Central memory CD4-positive, alpha-beta T cell (primary cell): ENCODE measurements at places on chromosomes 1 and 21.

DNA sequence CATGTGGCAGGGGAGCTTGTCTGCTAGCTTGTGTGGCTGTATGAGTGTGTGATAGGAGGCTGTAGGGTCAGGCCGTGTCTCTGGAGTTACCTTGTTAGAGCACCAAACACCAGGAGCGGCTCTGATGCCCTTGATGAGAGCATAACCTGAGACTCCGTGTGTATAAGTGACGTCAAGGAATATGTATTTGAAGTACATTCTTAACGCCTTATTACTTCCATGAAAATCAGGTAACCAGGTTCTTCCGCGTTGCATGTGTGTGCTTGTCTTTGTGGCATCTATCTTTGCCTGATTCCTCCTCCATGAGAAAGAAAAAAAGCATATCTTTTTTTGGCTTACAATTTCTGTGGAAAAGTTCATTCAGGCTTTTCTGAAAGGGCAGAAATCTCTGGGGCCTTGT is 4.6 kb downstream of the OLFML3 start:
- DNase-seq = no peak

DNA sequence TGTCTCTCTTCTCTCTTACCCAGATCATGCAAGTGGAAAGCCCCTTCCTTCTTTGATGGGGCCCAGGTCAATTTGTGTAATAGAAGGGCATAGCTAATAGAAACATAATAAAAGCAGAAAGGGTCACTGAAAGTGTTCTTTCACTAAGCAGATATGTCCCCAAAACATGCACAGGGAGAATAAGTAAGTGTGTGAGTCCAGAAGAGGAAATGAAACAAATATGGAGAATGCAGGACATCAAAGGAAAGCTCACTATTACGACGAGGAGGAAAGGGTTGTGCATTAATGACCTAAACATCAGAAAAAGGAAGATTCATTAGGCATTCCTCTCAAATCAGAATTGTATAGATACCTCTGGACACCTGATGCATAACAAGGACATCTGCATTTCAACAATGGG is 81.4 kb upstream of the SMYD2 start:
- no peak for DNase-seq

- DNase-seq = no peak
Observed at GRCh38 chr21:37970548-37970947, 54.3 kb upstream of the KCNJ6 start.

DNA sequence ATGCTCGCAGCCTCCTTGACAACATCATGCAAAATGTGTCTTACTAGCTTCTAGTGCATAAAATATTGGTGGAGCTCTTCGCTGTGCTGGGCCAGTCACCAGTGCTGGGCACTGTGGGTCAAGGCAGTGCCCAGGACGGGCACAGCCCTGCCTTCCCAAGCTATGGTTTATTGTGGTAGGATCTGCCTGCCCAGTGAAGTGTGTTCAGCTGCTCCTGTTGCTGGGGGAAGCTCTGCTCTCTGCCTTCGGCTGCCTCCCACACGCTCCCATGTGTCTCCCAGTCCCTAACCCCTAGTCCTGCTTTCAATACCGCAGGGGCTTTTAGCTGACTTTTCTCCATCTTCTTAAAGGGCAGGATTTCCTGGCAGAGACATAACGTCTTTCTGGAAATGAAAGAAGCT is 15.7 kb downstream of the EPHX1 start:
- DNase-seq = no peak

- DNase-seq = no peak
Observed at GRCh38 chr1:233367057-233367803, 39.7 kb downstream of the MAP3K21 start.

DNA sequence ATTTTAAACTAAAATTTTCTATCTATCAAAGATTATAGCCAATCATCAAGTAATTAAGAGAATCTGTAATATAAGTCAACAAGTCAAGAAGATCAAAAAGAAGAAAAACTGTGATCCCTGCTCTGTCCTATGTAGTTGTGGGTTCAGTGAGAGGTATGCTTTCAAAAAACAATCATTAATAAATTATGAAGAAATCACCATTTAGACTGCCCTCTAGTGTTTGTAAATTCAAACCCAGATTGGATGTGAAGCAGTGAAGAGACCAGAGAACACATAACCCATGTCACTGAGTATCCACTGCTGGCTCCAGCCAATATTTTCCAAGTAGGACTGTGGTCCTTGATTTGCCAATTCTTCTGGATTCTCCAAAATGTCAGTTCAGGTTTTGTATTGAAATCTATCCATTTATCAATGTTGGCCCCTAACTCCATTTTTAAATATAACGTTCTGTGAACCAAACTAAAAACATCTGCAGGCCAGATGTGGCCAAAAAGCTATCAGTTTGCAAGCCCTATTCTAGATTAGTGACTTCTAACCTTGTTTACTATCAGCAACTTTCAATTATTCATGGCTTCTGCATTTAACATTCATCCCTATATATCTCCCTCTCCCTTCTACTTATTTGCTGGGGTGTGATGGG is 467.5 kb upstream of the CXADR start:
- DNase-seq = no peak

GRCh38 chr1:39141925-39142324 is 62.6 kb upstream of the MACF1 start:
- DNase-seq = no peak

GRCh38 chr1:24199291-24199900 is 12.3 kb upstream of the IFNLR1 start:
- DNase-seq = peak; percentile 75

- no peak for DNase-seq
Observed at GRCh38 chr1:56133522-56134472, 445.6 kb downstream of the PLPP3 start.

- no peak for DNase-seq
Observed at GRCh38 chr21:30216041-30216723, at the start of gene CLDN8. TSS of gene CLDN8 (minus strand) at chr21:30216097. CDS start at chr21:30215925, 172 bp downstream.

- DNase-seq = no peak
Observed at GRCh38 chr1:50183378-50184133, 74.8 kb downstream of the ELAVL4 start.

- DNase-seq = no peak
Observed at GRCh38 chr1:182350839-182351238, 40.8 kb downstream of the GLUL start.

- DNase-seq = no peak
Observed at GRCh38 chr1:180080439-180080838, 74.2 kb upstream of the QSOX1 start.

GRCh38 chr1:41242342-41243078 is 404 bp upstream of the SCMH1 start:
- DNase-seq = no peak

DNA sequence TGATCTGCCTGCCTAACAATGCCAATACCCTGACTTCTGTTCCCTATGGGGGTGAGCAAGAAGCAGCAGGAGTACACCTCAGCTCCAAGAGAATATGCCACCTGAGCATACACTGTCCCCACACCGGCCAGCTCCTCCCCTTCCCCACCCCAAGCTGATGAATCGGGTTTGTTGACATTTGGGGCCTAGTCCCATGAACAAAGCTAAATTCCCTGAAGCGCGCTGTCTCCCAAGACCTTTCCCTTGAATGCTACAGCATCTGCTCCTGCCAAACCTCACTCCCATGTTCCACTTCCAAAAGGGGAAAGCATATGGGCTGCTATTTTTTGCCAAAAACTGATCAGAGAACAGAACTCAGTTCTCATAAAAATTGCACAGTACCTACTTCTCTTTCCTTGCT is 220.4 kb upstream of the CAMK1G start:
- no peak for DNase-seq

DNA sequence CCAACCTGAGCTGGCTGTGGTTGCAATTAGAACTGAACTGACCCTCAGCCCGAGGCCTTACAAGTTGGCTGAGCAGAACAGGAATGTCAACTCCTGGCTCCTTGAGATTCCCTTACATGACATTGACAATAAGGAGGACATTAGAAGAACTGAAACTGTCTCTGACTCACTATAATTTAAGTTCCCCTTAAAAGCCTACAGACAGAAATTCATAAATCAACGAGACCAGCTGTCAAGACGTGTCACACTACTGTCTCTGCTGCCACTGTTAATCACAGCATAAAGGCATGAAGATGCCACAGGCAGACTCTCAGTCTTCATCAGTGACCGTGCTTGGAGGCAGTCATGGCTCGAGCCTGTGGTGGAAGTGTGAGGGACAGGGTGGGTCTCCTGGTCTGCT is 168.8 kb downstream of the GABPA start:
- DNase-seq = no peak

- DNase-seq = no peak
Observed at GRCh38 chr1:92411511-92411910, 75.2 kb downstream of the GFI1 start.

DNA sequence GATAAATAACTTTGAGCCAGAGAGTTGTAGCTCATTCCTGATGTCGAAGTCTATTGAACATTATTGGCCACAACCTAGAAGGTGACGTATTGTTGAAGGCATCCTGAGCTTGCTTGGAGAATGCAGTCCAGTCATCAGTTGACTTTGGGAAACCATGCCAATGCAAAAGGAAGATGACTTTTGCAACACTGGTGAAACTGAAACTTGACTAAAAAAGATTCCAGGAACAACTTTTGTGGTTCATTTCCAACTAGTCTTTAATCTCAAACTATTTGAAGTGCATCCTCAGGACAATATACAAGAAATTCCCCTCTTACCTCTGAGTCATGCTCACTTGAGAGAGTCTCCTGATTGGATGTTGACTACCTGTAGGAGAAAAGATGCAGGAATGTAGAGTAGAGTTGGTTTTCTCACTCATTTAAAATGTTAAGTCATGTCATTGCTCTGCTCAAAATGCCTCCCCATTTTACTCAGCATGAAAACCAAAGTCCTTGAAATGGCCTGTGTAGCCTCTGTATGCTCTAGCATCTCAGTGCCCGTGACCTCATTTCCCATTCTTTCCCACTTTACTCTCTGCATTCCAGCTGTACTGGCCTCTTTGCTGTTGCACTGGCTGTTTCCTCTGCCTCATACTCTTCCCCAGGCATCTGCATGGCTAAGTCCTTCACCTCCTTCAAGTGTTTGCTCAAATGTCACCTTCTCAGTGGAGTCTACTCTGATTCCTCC is 24.4 kb upstream of the LEPR start:
- DNase-seq = no peak

DNA sequence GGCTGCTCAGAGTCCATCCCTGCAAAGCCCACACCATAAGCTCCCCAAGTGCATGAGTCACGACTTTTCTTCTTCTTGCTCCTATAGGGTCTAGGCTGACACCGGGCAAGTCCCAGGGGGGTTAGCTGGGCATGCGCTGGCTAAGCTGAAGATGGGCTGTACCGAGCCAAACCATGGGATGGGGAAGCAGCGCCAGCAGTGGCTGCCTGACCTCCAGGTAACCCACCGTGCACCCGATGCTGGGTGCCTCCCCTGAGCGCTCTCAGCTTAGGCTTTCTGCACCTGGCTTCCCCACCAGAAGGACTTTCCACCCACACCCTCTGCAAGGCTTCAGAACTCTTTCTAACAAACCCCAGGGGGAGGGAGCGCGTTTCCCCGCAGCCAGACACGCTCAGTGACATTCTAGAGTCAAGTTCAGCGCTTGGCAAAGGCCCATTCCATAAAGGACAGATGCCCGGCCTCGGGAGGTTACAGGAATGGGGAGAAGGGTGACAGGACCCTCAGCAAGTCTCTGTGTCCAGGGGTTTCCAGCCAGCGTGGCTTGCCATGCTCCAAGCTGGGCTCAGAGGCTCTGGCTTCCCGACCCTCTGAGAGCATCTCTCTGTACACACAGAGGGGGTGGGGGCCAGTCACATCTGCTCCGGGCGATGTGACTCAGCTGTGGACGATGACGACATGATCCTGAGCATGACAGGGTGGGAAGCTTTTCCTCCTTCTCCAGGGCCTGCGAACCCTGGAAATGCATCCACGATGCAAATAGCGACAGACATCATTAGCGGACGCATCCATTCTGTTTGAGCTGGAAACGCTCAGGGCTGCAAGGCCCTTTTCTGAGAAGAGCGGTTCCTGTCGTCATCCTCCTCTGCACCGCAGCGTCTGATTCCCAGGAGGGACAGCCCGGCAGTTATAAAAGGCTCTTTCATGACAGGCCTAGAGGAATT is 107.8 kb downstream of the SIK1 start:
- no peak for DNase-seq

- no peak for DNase-seq
Observed at GRCh38 chr1:162020150-162020549, 3.5 kb downstream of the OLFML2B start.

DNA sequence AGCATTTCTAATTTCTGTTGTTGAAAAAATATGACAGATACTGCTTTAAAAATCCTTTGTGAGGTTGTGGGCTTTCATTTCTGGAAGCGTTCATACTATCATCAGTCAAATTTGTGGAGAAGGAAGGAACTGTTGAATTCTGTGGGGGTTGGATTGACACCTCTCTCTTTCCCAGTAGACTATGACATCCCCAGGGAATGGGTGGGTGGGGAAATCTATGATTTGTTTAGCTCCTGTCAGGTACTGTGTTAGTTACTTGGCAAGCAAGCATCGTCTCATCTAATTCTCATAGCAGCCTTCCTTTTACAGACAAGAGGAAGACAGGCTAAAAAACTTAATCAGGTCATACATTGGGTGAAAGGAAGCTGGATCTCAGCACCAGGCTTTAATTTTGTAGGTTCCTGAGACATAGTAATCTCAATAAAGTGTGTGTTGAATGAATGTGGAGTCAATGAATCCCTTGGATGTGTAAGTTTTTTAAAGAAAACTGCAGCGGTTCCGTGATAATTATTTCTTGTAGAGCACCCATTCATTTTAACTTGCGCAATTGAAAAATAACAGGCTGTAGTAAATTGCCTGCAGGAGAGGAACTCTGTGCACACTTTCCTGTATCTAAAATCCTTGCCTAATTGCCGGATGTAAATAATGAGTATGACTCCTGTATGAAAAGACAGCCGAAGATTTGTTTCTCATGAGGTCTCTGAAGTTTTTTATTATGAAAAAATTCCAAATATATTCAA is 60.6 kb downstream of the MYOM3 start:
- DNase-seq = no peak

DNA sequence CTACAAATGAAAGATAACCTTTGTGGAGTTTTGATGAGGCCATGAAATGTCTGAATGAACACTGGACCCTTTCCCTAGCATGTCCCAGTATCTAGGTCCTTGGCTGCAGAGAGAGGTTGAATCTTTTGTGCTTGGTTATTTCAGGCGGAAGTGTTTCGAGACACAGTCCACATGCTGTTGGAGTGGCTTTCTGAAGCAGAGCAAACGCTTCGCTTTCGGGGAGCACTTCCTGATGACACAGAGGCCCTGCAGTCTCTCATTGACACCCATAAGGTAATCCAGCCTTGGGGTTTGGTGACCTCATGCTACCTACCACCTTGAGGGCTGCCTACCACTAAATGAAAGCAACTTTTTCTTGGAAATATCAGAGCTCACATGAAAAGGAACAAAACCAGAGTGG is 38.9 kb upstream of the BMP8A start:
- no peak for DNase-seq

- no peak for DNase-seq
Observed at GRCh38 chr1:162587347-162587746, 25.8 kb downstream of the UAP1 start.

GRCh38 chr1:198399452-198399851 is 141.0 kb downstream of the ATP6V1G3 start:
- no peak for DNase-seq

DNA sequence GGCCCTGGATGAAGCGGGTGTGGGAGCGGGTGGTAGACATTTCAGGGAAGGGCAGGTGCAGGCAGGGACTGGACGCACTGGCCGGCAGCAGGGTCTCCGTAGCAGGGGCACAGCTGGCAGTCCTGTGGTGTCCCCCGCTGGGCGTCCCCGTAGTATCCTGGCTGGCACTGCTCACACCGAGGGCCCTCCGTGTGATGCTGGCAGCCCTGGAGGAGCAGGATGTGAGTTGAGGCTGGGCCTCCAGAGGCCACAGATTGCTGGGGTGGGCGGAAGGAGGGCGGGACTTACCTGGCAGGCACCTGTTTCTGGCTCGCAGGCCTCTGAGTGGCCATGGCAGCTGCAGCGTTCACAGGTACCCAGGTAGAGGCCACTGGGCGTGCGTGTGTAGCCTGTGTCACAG is 62.3 kb downstream of the LDLRAD2 start:
- no peak for DNase-seq
